ENCODE measurements at places on chromosomes 2 and 18. TPM values are rescaled to one million over a fixed set of nuclear protein-coding genes. Genes with fewer than 3 reads are reported as not detected.
A peak's percentile ranks its signal among the peaks of the same experiment; 100 is the strongest.

GRCh38 chr18:13640266-13640860 lies 86.0 kb downstream of the FAM210A start:
- no peak overlapping the region for H3K27ac ChIP-seq
- DNase-seq = no peak
- H3K4me1 ChIP-seq = peaks cover 15% of the 10 kb centered on the region
- H3K36me3 ChIP-seq = peaks cover 11% of the 10 kb centered on the region
- no peak overlapping the region for H3K4me3 ChIP-seq

NT5DC4 gene
- total RNA-seq = 0.60 TPM

PGAP1 gene
- total RNA-seq = 12.1 TPM

DNA sequence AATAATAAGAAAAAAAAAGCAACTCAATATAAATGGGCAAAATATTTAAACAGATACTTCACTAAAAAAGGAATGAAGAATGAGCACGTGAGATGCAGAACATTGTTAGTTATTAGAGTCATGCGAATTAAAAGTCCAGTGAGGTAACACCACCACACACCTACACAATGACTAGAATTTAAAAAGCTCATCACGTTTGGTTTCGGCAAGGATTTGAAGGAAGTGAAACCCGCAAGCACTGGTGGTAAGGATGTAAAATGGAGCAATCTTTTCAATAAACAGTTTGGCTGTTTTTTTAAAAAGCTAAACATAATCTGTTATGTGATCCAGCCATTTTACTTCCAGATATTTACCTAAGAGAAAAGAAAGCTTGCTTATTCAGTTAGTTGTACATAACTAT lies 1181.6 kb upstream of the CELF4 start:
- no peak overlapping the region for H3K4me3 ChIP-seq
- no peak for DNase-seq
- H3K27ac ChIP-seq = no peak overlapping the region
- H3K36me3 ChIP-seq = no peaks in the 10 kb centered on the region

HOXD12 gene
- not detected for total RNA-seq

CDH19 gene
- 0.79 TPM for total RNA-seq

LIPG gene
- 26.0 TPM for total RNA-seq

DNA sequence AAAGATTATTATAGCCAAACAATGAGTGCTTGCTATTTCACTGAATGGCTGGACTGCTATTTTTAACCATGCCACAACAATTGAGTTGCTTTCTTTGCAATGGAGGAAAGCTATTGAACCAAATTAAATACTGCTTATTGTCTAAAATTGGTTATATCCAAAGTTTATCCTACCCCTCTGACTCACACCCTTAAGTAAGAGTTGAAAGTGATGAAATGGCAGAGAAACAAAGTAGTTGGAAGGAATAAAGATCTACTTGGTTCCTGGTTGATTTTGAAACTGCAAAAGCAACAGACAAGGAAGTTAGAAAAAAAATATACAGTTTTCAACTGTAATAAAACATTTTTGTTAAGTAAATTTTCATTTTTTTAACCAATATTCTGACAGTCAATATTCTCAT lies 47.5 kb downstream of the EML4 start:
- H3K27me3 ChIP-seq = no peaks in the 10 kb centered on the region
- peak overlapping the region; percentile 33 for H3K27ac ChIP-seq
- H3K36me3 ChIP-seq = no peaks in the 10 kb centered on the region

CRYGC gene
- not detected for total RNA-seq

DNA sequence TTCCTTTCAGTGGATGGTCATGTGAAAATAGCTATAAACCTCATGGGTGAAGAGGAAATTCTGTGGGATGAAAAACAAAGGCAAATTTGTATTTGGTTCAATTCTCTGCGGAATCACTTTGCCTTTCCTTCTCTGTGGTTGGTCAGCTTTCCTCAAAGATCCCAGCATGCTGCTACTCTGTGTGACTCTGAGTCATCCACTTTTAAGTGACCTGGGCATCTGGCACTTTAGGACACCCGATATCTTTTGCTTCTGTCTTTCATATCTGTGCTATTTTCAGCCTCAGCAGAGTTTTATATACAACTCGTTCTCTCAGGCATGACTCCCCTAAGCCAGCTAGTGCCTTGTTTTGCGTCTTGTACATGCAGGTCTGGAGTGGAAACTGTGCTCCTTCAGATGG lies 217.0 kb upstream of the PIEZO2 start:
- H3K36me3 ChIP-seq = no peaks in the 10 kb centered on the region
- no peaks in the 10 kb centered on the region for H3K27me3 ChIP-seq
- no peak overlapping the region for H3K4me3 ChIP-seq
- DNase-seq = no peak
- H3K27ac ChIP-seq = no peak overlapping the region
- no peaks in the 10 kb centered on the region for H3K4me1 ChIP-seq

DNA sequence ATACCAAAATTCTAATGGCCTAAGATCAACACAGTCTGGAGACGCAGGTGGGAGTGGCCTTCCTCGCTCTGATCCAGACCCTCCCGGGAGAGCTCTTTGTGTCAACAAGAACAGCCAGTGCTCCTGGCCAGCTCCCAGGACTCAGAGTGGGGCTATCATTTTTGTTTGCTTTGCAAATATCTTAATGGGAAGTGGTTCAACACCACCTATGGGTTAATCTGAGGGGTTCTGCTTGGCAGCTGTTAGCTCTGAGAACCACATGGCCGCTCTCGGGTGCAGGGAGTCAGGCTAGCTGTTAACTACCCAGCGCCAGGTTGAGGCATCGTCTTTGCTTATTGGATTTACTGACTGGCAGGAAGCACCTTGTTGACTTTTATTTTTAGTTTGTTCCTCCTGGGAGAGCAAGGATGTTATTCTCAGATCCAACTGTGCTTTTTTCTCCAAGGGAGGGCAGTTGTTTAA lies 184.8 kb upstream of the SP5 start:
- peaks cover 5% of the 10 kb centered on the region for H3K4me1 ChIP-seq
- H3K27me3 ChIP-seq = no peaks in the 10 kb centered on the region
- DNase-seq = peak; percentile 80

CPS1 gene
- total RNA-seq = 7.8 TPM

DNA sequence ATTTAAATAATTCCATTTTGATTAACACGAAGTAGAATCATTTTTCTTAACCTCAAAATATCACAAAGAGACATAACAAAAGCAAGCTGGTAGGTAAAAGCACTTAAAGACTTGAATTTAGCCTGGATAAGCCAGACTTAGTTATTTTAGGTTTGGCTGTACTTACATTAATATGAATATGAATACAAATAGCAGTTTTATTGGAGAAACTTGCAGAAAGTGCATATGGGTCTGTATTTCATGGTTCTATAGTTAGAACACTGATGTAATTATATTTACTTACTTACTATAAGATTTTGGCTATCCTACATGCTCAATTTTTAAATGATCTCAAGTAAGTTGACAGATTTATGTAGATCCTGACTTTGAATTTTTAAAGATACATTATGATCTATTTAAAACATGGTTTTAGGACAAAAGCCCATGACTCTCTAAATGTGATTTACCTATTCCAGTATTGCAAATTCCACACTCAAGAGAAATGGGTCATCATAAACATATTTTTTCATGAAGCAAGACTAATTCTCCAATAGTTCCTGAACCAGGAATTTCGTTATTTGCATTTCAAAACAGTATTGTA lies 1575.4 kb upstream of the NXPH2 start:
- H3K36me3 ChIP-seq = no peaks in the 10 kb centered on the region
- no peaks in the 10 kb centered on the region for H3K27me3 ChIP-seq
- no peaks in the 10 kb centered on the region for H3K4me1 ChIP-seq
- H3K4me3 ChIP-seq = no peak overlapping the region
- DNase-seq = no peak

SDC1 gene
- total RNA-seq = 278 TPM

- H3K4me3 ChIP-seq = no peak overlapping the region
- H3K36me3 ChIP-seq = no peaks in the 10 kb centered on the region
- H3K27ac ChIP-seq = no peak overlapping the region
- DNase-seq = no peak
These were observed 4.3 kb downstream of the ITPRIPL1 start for GRCh38 chr2:96329456-96329855.

- H3K36me3 ChIP-seq = no peaks in the 10 kb centered on the region
- H3K4me1 ChIP-seq = no peaks in the 10 kb centered on the region
- no peak for DNase-seq
- H3K27ac ChIP-seq = no peak overlapping the region
- H3K4me3 ChIP-seq = no peak overlapping the region
- H3K27me3 ChIP-seq = peaks cover 3% of the 10 kb centered on the region
These were observed 72.3 kb downstream of the INHBB start for GRCh38 chr2:120418174-120418787.

IMPACT gene
- total RNA-seq = 32.5 TPM

TFCP2L1 gene
- 24.1 TPM for total RNA-seq

PLCL1 gene
- 3.4 TPM for total RNA-seq

SCYGR5 gene
- not detected for total RNA-seq

ESPNL gene
- 0.55 TPM for total RNA-seq

GRCh38 chr18:59272891-59273758 lies at the start of gene RAX:
TSS of gene RAX (minus strand) at chr18:59273454. CDS start at chr18:59273206, 248 bp downstream.
- H3K27ac ChIP-seq = no peak within 1 kb of the TSS
- H3K27me3 ChIP-seq = peaks cover 100% of the 10 kb centered on the region
- peaks cover 36% of the 10 kb centered on the region for H3K4me1 ChIP-seq
- H3K36me3 ChIP-seq = no peaks in the 10 kb centered on the region
- H3K4me3 ChIP-seq = no peak within 1 kb of the TSS

PRKAG3 gene
- not detected for total RNA-seq

- H3K27me3 ChIP-seq = no peaks in the 10 kb centered on the region
- no peaks in the 10 kb centered on the region for H3K4me1 ChIP-seq
- H3K4me3 ChIP-seq = no peak overlapping the region
- H3K27ac ChIP-seq = no peak overlapping the region
- no peaks in the 10 kb centered on the region for H3K36me3 ChIP-seq
- no peak for DNase-seq
These were observed 109.9 kb downstream of the COPS8 start for GRCh38 chr2:237195396-237196120.

IL37 gene
- not detected for total RNA-seq

DNA sequence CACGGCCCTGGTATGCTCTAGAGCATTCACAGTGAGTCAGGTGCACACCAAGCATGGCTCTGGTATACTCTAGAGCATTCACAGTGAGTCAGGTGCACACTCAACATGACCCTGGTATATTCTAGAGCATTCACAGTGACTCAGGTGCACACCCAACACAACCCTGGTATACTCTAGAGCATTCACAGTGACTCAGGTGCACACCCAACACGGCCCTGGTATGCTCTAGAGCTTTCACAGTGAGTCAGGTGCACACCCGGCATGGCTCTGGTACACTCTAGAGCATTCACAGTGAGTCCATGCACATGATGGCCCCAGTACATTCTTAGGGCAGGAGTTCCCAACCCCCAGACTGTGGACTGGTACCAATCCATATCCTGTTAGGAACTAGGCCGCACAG lies 158.1 kb downstream of the EIPR1 start:
- H3K27ac ChIP-seq = no peak overlapping the region
- no peak overlapping the region for H3K4me3 ChIP-seq
- no peaks in the 10 kb centered on the region for H3K36me3 ChIP-seq
- H3K4me1 ChIP-seq = no peaks in the 10 kb centered on the region

UXS1 gene
- total RNA-seq = 46.9 TPM

GRCh38 chr2:208235860-208236259 lies 19.0 kb downstream of the IDH1 start:
- no peaks in the 10 kb centered on the region for H3K36me3 ChIP-seq
- H3K4me3 ChIP-seq = no peak overlapping the region
- H3K27ac ChIP-seq = no peak overlapping the region
- no peaks in the 10 kb centered on the region for H3K4me1 ChIP-seq

SCYGR6 gene
- total RNA-seq = not detected

ALLC gene
- not detected for total RNA-seq

- H3K27ac ChIP-seq = no peak overlapping the region
- no peaks in the 10 kb centered on the region for H3K27me3 ChIP-seq
- H3K4me1 ChIP-seq = no peaks in the 10 kb centered on the region
- H3K4me3 ChIP-seq = no peak overlapping the region
These were observed 396.8 kb downstream of the NCKAP5 start for GRCh38 chr2:133171393-133172004.

DNA sequence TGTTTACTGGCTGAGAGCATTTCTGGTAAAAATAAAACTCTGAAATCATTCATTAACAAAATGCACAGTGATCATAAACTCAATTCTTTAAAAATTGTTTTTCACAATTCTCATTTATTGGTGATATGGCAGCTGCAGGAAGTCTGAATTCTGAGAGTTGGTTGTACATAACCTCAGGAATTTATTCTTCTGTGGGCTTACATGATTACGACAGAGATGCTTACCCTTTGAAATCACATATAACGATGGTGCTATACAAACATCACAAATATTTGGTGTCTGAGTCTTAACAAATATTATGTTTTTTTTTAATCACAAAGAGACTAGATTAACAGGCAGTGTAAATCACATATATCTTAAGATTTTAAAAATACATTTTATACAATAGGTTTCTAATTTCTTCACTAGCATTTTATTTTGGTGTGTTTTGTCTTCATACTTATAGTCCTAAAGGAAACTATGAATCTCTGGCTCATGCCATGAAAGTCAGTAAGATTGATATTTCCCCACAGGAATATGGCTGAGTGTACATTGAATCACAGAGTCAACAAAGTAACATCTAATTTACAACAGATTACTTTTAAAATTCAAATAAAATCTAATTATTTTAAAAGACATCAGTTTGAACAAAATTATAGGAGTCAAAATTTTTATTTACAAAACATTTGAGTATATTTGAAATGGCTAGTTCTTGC lies 318.8 kb upstream of the THUMPD2 start:
- no peaks in the 10 kb centered on the region for H3K36me3 ChIP-seq
- DNase-seq = no peak
- H3K4me3 ChIP-seq = no peak overlapping the region

DNA sequence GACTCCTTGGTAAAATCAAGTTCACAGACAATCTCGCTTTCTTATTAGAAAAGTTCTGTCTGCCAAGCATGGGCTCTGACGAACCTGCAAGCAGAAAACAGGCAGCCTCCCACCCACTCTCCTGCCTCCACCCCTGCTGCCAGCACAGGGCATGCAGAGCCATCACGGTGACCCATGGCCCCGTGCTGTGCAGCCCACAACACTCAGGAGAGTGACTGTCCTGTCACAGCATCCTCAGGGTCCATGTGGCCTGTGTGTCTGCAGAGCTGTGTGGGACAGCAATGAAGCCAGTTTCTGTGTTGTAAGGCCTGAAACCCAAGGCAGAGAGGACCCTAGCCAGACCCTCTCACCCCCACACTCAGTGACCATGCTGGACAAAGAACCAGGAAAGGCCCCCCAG lies 46.2 kb downstream of the TFCP2L1 start:
- H3K36me3 ChIP-seq = peaks cover 28% of the 10 kb centered on the region
- no peak overlapping the region for H3K27ac ChIP-seq
- peaks cover 15% of the 10 kb centered on the region for H3K27me3 ChIP-seq
- H3K4me1 ChIP-seq = no peaks in the 10 kb centered on the region

DLX1 gene
- total RNA-seq = not detected

GRCh38 chr2:207363761-207364290 lies 165.9 kb upstream of the CREB1 start:
- H3K27ac ChIP-seq = no peak overlapping the region
- H3K36me3 ChIP-seq = no peaks in the 10 kb centered on the region
- H3K4me3 ChIP-seq = no peak overlapping the region

- H3K36me3 ChIP-seq = peaks cover 82% of the 10 kb centered on the region
- H3K27ac ChIP-seq = no peak overlapping the region
- no peaks in the 10 kb centered on the region for H3K27me3 ChIP-seq
- DNase-seq = peak; percentile 47
These were observed 13.3 kb downstream of the SLC66A2 start for GRCh38 chr18:79938196-79938595.
